ENCODE measurements at places on chromosomes 12 and 14.

DNA sequence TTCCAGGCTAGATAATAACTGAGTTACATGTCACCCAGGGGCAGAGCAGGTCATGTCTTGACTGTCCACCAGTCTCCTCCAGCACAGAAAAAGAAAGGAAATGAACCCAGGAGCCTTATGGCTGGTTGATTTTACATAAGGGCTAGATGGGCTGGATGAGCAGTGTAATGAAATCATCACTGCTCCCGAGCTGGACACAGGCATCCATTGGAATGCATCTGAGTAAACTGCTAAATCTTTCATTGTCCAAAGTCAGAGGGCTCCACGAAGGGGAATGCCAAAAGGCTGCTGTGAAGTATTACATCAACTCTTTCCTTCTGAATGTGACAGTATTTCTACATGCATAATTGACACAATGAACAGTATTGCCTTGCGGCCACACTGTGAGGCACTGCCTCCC, 30.1 kb upstream of the TSPAN11 start:
- no peaks in the 10 kb centered on the region for H3K4me1 ChIP-seq
- H3K4me3 ChIP-seq, result no peak overlapping the region
- no peak for DNase-seq
- H3K36me3 ChIP-seq, result no peaks in the 10 kb centered on the region
- no peaks in the 10 kb centered on the region for H3K27me3 ChIP-seq
- no peak overlapping the region for H3K27ac ChIP-seq

- H3K27ac ChIP-seq, result no peak overlapping the region
- no peaks in the 10 kb centered on the region for H3K27me3 ChIP-seq
- no peak overlapping the region for H3K4me3 ChIP-seq
- no peaks in the 10 kb centered on the region for H3K4me1 ChIP-seq
- no peaks in the 10 kb centered on the region for H3K36me3 ChIP-seq
- no peak for DNase-seq
These were observed 224.9 kb downstream of the NPAS3 start for GRCh38 chr14:33163600-33163999.

DNA sequence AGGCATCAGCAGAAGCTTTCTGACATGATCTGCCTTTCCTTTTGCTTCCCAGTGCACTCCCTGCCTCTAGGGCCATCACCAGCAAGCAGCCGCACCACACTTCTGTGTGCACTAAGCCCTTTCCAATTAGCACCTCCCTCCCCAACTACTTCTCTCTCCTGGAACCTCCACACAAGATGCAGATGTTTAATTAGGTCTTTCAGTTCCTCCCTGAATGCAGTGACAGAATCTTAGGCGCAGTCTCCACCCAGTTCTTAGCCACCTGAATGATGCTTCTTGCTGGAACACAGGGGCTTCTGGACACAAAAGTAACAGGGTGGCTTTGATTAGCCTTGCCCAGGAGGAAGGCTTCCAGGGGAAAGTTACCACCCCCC, 32.9 kb downstream of the NIN start:
- H3K27me3 ChIP-seq, result no peaks in the 10 kb centered on the region
- H3K4me1 ChIP-seq, result peaks cover 3% of the 10 kb centered on the region
- H3K36me3 ChIP-seq, result no peaks in the 10 kb centered on the region
- no peak for DNase-seq
- no peak overlapping the region for H3K27ac ChIP-seq
- H3K4me3 ChIP-seq, result no peak overlapping the region

DNA sequence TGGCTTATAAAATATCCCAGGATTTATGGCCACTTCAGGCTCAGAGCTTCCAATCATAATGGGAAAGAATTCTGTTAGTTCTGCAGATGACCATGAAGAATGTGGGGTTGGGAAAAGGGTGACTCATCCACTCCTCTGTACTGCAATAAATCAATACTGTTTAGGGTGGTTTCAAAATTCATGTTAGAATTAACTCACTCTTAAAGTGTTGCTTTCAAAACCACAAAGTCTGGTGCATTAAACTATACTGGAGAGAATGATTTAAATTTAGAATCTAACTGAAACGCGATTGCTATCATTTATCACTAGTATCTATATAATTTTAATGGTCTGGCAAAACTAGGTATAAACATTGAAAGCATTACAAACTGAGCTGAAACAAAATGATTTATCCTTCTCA, 798 bp downstream of the CCDC198 start:
- H3K4me1 ChIP-seq, result no peaks in the 10 kb centered on the region
- H3K36me3 ChIP-seq, result no peaks in the 10 kb centered on the region
- DNase-seq, result no peak

- no peak overlapping the region for H3K4me3 ChIP-seq
- no peaks in the 10 kb centered on the region for H3K27me3 ChIP-seq
- H3K4me1 ChIP-seq, result peaks cover 17% of the 10 kb centered on the region
- no peak for DNase-seq
- no peak overlapping the region for H3K27ac ChIP-seq
These were observed 46.8 kb downstream of the FRS2 start for GRCh38 chr12:69516950-69517349.

Data from testis (tissue), 5 donors.